Upper lobe of right lung (tissue), 1 donor: ENCODE measurements at places on chromosomes 11 and 22. TPM values are rescaled to one million over a fixed set of nuclear protein-coding genes. Genes with fewer than 3 reads are reported as not detected.

DNA sequence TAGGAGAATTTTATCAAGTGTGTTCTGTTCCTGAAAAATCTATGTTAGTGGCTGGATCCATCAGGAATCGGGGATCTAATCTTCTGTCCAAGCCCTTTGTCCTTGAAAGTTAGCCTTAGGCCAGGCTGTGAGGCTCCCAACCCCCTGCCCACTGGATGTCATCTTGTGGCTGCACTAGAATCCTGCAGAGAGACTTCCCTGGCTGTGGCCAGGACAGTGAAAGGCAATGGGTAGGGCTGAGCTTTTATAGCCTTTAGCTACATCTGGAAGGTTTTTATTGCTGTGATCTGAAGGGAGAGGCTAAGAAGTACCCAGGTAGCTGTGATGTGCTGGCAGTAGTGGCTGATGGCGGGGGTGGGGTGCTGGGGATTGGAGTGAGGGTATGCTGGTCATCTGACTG lies 2.1 kb downstream of the OAF start:
- H3K27ac ChIP-seq, result no peak overlapping the region
- H3K27me3 ChIP-seq, result no peaks in the 10 kb centered on the region
- no peak for DNase-seq
- peaks cover 23% of the 10 kb centered on the region for H3K4me1 ChIP-seq
- H3K36me3 ChIP-seq, result no peaks in the 10 kb centered on the region

DNA sequence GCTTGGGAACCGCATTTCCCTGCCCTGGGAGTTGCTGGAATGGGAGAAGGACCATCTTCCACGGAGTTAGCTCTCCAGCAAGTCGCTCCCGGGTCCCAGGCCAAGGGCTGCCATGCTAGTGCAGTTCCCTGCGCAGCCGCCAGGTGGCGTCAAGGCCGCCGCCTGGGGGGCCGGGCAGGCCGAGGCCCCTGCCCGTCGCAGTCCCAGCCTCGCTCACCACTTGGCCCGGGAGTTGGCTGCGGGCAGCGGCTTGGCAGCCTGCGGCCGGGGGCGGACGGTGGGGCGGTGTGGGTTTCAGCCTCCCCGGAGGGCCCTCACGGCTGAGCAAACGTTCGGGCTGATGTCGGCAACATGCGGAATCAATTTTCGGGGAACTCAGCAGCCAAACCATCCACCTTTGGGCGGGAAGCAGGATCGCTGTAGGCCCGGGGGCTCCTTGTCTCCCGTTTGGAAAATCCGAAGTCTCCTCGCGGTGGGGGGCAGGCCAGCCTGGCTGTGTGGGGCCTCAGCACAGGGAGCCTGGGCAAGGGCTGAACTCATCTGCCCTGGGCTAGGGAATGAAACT lies 415.1 kb downstream of the SOX6 start:
- no peak for DNase-seq
- no peaks in the 10 kb centered on the region for H3K4me1 ChIP-seq
- H3K4me3 ChIP-seq, result no peak overlapping the region
- no peaks in the 10 kb centered on the region for H3K27me3 ChIP-seq

DGCR6L gene
- total RNA-seq, result 35.8 TPM

VPREB1 gene
- total RNA-seq, result not detected
